ENCODE measurements at places on chromosomes 2 and 18.

DNA sequence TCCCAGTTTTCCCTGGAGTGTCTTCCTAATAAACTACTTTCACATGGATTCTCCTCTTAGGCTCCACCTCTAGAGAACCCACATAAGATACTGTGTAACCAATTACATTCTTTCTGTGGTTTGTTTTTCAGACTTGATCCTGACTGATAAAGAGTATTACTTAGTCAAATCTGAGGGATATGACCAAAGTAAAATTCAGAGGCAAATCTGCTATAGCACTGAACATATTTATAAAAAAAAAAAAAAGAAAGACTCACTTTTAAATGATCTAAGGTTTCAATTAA is 13.9 kb downstream of the CKAP2L start:
- no peak overlapping the region for H3K27ac ChIP-seq
- H3K27me3 ChIP-seq = peaks cover 5% of the 10 kb centered on the region
- H3K36me3 ChIP-seq = no peaks in the 10 kb centered on the region
- DNase-seq = no peak

GRCh38 chr2:229340086-229340760 is 69.1 kb upstream of the PID1 start:
- no peaks in the 10 kb centered on the region for H3K36me3 ChIP-seq
- H3K4me1 ChIP-seq = peaks cover 14% of the 10 kb centered on the region
- DNase-seq = no peak
- no peak overlapping the region for H3K27ac ChIP-seq
- H3K27me3 ChIP-seq = no peaks in the 10 kb centered on the region

DNA sequence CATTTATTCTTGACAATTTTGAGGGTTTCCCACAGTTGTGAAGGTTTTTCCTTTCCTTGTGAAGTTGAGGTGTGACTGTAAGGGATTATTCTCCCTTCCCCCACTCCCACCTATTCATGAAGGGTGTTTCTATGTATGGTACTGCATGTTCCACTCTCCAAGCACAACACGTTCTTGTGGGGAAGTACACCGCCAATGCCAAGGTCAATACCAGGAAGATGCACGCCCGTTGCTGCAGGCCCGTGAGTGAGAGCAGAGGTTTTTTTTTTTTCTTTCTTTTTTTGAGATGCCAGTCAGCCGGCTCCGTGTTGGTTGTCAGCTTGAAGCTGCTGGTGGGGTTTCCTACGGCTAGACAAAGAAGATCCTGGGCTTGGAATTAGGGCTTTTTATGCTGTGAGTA is 38.6 kb upstream of the EPHA4 start:
- no peak overlapping the region for H3K4me3 ChIP-seq
- H3K27ac ChIP-seq = no peak overlapping the region
- no peaks in the 10 kb centered on the region for H3K36me3 ChIP-seq

DNA sequence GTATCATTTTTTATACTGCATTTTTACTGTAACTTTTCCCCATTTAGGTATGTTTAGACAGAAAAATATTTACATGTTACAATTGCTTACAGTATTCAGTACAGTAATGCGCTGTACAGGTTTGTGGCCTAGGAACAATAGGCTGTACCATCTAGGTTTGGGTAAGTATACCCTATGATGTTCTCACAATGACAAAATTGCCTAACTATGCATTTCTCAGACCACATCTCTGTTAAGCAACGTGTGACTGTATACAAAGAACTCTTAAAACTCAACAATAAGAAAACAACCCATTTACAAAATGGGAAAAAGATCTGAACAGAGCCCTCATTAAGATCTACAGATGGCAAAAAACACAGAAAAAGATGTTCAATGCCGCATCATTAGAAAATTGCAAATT is 29.4 kb downstream of the FAM210A start:
- no peaks in the 10 kb centered on the region for H3K27me3 ChIP-seq
- H3K36me3 ChIP-seq = no peaks in the 10 kb centered on the region
- H3K4me3 ChIP-seq = no peak overlapping the region
- no peak for DNase-seq

DNA sequence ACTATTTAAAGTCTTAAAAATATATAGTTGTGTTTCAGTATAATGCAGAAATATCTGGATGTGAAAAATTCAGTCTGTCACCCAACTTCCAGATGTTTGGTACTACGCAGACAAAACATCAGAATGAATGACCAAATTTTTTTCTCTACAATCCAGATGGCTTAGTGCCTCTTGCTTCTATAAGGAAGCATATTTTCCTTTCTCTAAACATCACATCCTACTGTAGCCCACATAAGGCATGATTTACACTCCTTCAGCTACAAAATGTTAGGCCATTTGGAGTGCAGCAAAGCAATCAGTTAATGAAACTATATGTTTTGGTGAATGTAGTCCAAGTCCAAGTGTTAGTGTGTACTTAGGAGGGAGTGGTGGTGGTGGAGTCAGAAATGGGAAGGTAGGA is 162.9 kb upstream of the SIX2 start:
- H3K36me3 ChIP-seq = no peaks in the 10 kb centered on the region
- H3K27me3 ChIP-seq = peaks cover 17% of the 10 kb centered on the region
- no peak overlapping the region for H3K4me3 ChIP-seq
- no peak for DNase-seq

DNA sequence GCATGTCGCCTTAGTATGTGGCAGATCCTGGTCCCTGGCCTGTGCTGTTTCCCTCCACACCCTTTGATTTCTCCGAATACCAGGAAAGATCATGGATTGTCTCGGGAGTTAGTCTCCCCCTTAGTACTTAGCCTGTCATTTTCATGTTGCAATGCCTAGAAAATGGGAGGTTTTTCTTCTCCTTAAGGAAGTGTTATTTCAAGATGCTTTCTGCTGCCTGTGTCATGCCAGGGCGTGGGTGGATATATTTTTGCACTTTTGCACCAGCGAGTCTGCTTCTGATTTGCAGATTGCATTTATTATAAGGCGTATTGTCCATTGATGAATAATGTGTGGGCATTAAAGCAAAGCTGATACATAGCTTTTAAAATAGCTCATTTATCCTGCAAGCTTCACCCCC is 223.5 kb downstream of the NEDD4L start:
- H3K27me3 ChIP-seq = no peaks in the 10 kb centered on the region
- H3K27ac ChIP-seq = no peak overlapping the region
- no peak overlapping the region for H3K4me3 ChIP-seq

GRCh38 chr18:54229421-54230059 is 5.1 kb upstream of the MBD2 start:
- peaks cover 9% of the 10 kb centered on the region for H3K4me1 ChIP-seq
- no peak for DNase-seq
- no peak overlapping the region for H3K27ac ChIP-seq
- no peak overlapping the region for H3K4me3 ChIP-seq

DNA sequence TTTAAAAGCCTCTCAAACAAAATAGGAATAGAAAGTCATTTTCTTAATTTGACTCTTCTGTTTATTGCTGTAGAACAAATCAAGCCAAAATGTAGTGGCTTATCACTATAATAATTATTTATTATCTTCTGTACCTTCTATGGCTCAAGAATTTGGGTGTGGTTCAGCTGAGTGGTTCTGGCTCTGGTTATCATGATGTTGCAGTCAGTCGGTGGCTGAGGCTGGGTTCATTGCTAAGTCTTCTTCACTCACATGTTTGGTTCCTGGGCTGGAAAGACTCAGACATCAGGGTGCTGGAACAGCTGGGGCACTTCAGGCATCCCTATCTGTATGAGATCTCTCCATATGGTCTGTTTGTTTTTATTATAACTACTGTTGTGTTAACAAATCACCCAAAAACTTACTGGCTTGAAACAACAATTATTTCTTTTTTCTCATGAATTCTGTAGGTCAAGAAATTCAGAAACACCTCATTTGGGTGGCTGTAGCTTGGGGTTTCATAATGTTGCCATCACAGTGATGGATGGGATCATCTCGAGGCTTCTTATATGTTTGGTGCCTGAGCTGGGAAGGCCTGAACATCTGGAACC is 242.6 kb upstream of the FBXO11 start:
- H3K27me3 ChIP-seq = no peaks in the 10 kb centered on the region
- no peak overlapping the region for H3K4me3 ChIP-seq
- H3K4me1 ChIP-seq = no peaks in the 10 kb centered on the region

GRCh38 chr18:22378672-22379282 is 38.9 kb downstream of the CTAGE1 start:
- no peak overlapping the region for H3K27ac ChIP-seq
- H3K4me1 ChIP-seq = no peaks in the 10 kb centered on the region
- H3K36me3 ChIP-seq = no peaks in the 10 kb centered on the region
- peak; percentile 27 for DNase-seq
- H3K27me3 ChIP-seq = no peaks in the 10 kb centered on the region

GRCh38 chr2:27829791-27830190 is 58.3 kb downstream of the MRPL33 start:
- no peak overlapping the region for H3K27ac ChIP-seq
- H3K4me1 ChIP-seq = no peaks in the 10 kb centered on the region
- no peaks in the 10 kb centered on the region for H3K27me3 ChIP-seq
- H3K4me3 ChIP-seq = no peak overlapping the region

- DNase-seq = no peak
- H3K27ac ChIP-seq = no peak overlapping the region
- H3K4me3 ChIP-seq = no peak overlapping the region
Measured at GRCh38 chr2:25125189-25125588, 43.2 kb downstream of the POMC start.

DNA sequence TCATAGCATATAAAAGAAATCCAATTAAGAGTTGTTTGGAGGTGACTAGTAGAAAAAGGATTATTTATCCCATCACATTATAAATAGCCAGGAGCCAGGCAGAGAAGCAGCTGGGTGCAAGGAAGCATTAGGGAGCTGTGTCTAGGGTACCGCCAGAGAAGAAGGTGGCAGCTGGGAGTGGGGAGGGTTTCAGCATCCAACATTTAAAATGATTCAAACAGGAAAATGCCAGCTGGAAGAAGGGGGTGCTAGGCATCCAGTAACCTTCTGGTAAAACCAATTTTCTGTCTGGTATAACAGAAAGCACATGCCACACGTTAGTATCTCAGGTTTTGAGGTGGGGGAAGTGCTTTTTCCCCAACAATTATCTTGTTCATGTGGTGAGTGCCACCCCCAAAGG is 452.4 kb downstream of the ZEB2 start:
- H3K4me1 ChIP-seq = no peaks in the 10 kb centered on the region
- no peaks in the 10 kb centered on the region for H3K36me3 ChIP-seq
- no peaks in the 10 kb centered on the region for H3K27me3 ChIP-seq
- DNase-seq = no peak
- H3K27ac ChIP-seq = no peak overlapping the region

DNA sequence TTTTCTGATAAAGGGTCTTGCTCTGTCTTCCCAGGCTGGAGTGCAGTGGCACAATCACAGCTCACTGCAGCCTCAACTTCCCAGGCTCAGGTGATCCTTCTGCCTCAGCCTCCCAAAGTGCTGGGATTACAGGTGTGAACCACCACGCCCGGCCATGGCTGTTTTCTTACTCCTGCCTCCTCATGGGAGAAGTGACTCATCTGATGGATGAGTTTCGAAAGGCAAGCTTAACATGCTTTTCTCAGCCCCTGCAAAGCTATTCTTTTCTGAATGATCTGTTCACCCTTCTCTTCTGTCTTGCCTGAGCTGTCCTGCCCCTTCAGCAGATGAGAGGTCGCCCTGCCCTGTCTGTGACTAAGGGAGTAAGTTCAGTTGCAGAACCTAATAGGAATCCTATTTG is 929 bp upstream of the CREG2 start:
- no peaks in the 10 kb centered on the region for H3K36me3 ChIP-seq
- peaks cover 71% of the 10 kb centered on the region for H3K27me3 ChIP-seq
- H3K4me1 ChIP-seq = peaks cover 12% of the 10 kb centered on the region

All from heart right ventricle (tissue), 16 donors.